ENCODE measurements at places on chromosomes 3 and 15.

- peaks cover 1% of the 10 kb centered on the region for H3K4me1 ChIP-seq
- no peak overlapping the region for H3K27ac ChIP-seq
- DNase-seq, result no peak
- H3K4me3 ChIP-seq, result no peak overlapping the region
Observed at GRCh38 chr3:141250342-141250741, 18.7 kb downstream of the PXYLP1 start.

GRCh38 chr3:29775340-29775739 lies 494.5 kb downstream of the RBMS3 start:
- H3K4me1 ChIP-seq, result no peaks in the 10 kb centered on the region
- DNase-seq, result no peak
- H3K36me3 ChIP-seq, result no peaks in the 10 kb centered on the region

DNA sequence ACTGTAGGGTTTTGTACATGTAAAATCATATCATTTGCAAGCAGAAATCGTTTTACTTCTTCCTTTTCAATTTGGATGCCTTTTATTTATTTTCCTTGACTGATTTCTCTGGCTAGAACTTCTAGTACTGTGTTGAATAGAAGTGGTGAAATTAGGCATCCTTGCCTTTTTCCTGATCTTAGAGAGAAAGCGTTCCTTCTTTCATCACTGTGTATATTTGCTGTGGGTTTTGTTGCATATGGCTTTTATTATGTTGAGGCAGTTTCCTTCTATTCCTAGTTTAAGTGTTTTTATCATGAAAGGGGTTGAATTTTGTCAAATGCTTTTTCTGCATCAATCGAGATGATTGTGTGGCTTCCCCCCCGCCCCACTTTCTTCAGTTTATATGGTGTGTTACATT lies 140.9 kb downstream of the ATG7 start:
- no peak for DNase-seq
- H3K4me1 ChIP-seq, result no peaks in the 10 kb centered on the region
- H3K27ac ChIP-seq, result no peak overlapping the region

GRCh38 chr3:128254066-128254590 lies 100.8 kb downstream of the EEFSEC start:
- H3K27ac ChIP-seq, result no peak overlapping the region
- H3K4me3 ChIP-seq, result no peak overlapping the region
- H3K27me3 ChIP-seq, result no peaks in the 10 kb centered on the region
- DNase-seq, result no peak
- H3K4me1 ChIP-seq, result no peaks in the 10 kb centered on the region

GRCh38 chr3:52217409-52217805 lies 8.0 kb downstream of the TLR9 start:
- peaks cover 73% of the 10 kb centered on the region for H3K4me1 ChIP-seq
- peak overlapping the region; percentile 93 for H3K27ac ChIP-seq
- peak overlapping the region; percentile 59 for H3K4me3 ChIP-seq

DNA sequence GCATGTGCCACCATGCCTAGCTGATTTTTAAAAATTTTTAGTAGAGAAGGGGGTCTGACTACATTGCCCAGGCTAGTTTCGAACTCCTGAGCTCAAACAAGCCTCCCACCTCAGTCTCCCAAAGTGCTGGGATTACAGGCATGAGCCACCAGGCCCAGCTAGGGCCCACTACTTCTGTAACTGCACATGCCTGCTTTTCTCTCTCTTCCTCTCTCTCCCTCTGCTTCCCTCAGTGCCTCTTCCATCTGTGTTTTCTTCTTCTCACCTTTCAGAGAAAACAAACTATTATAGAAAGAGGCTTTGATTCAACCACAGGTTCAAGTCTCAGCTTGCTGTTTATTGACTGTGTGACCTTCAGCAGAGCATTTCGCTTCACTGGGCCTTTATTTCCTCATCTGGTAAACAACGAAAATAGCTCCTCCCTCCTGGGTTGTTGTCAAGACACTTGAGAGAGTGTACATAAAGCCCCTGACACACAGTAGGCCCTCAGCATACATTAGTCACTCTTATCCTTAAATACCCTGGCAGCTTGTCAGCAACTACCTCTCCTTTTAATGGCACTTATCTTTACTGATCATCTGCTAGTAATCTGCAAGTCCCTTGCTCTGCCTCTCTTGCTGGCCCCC lies 10.2 kb downstream of the TADA3 start:
- H3K27ac ChIP-seq, result peak overlapping the region; percentile 63
- no peaks in the 10 kb centered on the region for H3K27me3 ChIP-seq
- H3K4me1 ChIP-seq, result peaks cover 60% of the 10 kb centered on the region
- H3K4me3 ChIP-seq, result no peak overlapping the region

DNA sequence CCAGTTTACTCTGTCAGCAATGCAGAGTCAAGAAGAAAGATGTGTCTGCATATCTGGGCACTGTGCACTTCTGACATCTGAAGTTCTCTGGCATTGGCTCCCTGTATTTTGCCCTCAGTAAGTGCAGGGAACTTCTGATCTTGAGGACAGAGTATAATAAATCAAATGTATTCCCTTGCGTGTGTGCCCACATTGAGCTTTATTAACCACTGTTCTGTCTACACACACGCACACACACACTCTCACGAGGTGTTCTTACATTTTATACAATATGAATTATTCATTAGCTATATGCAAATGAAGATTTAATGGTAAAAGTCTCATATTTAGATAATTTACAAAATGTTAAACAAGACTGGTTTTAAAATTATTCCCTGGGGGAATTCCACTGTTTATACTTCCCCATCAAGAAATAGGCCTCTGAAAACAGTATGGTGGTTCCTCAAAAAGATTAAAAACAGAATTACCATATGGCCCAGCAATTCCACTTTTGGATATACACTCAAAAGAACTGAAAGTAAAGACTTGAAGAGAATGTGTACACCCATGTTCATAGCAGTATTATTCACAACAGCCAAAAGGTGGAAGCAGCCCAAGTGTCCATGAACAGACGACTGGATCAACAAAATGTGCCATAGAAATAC lies 24.6 kb upstream of the ANPEP start:
- DNase-seq, result no peak
- peaks cover 18% of the 10 kb centered on the region for H3K4me1 ChIP-seq
- H3K36me3 ChIP-seq, result peaks cover 18% of the 10 kb centered on the region
- H3K27me3 ChIP-seq, result no peaks in the 10 kb centered on the region
- no peak overlapping the region for H3K4me3 ChIP-seq

DNA sequence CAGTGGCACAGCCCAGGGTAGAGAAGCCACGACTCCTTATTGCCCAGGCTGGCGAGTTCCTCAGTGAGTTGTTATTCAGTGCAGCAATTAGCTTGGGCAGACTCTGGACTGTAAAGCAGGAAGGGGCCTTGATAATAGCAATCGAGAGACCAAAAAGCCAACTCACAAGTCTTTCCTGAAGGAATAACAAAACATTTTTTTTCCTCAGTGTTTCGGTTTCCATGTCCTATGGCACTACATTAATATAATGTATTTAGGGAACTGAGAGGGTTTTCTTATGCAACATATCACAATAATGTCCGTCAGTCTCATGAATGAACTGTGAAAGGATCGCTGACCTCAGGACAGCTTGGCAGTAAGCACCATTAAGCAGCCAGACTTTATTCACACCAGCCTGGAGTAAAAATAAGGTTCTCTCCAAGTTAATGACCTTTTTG lies 248.9 kb upstream of the TBL1XR1 start:
- peaks cover 15% of the 10 kb centered on the region for H3K4me1 ChIP-seq
- H3K27ac ChIP-seq, result no peak overlapping the region
- H3K27me3 ChIP-seq, result no peaks in the 10 kb centered on the region
- DNase-seq, result no peak
- peaks cover 1% of the 10 kb centered on the region for H3K36me3 ChIP-seq
- no peak overlapping the region for H3K4me3 ChIP-seq

GRCh38 chr3:94564247-94564646 lies 501.4 kb downstream of the NSUN3 start:
- no peaks in the 10 kb centered on the region for H3K27me3 ChIP-seq
- no peak overlapping the region for H3K27ac ChIP-seq
- H3K36me3 ChIP-seq, result no peaks in the 10 kb centered on the region
- no peaks in the 10 kb centered on the region for H3K4me1 ChIP-seq
- H3K4me3 ChIP-seq, result no peak overlapping the region

DNA sequence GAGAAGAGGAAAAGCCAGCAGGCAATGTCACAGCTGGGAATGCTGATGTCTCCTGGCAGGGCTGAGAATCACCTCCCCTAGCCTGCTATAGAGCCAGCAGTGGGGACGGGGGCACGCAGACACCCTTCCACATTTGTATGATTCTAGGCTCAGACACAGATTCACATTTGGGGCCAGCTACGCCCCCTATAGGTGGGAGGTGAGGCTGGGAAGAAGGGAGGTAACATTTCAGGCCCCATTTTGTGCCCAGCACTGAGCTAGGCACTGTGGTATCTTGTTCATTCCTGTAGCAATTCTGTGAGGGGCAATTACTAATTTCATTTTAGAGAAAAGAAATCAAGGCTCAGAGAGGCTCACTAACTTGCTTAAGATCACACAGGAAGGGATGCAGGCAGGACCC lies 15.9 kb upstream of the ACAD9 start:
- H3K4me1 ChIP-seq, result no peaks in the 10 kb centered on the region
- DNase-seq, result no peak
- no peak overlapping the region for H3K27ac ChIP-seq
- peaks cover 24% of the 10 kb centered on the region for H3K36me3 ChIP-seq

- no peak overlapping the region for H3K4me3 ChIP-seq
- no peaks in the 10 kb centered on the region for H3K36me3 ChIP-seq
- H3K27ac ChIP-seq, result no peak overlapping the region
Observed at GRCh38 chr3:42839616-42840015, 30.4 kb downstream of the ACKR2 start.

DNA sequence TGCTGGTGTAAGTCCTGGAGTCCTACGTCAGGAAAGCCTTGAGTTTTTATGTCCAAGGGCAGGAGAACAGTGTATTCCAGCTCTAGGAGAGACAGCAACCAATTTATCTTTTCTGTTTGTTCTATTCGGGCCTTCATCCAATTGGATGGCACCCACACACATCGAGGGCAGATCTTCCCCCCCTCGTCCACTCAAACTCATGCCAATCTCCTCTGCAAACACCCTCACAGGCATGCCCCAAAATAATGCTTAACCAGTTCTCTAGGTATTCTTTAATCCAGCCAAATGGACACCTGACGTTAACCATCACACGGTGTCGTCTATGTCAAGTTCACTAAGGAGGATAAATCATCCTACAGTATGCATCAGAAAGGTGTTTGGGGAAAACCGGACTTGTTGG lies 102.5 kb upstream of the TRPM1 start:
- no peaks in the 10 kb centered on the region for H3K36me3 ChIP-seq
- peaks cover 7% of the 10 kb centered on the region for H3K27me3 ChIP-seq
- no peak for DNase-seq
- H3K27ac ChIP-seq, result no peak overlapping the region

GRCh38 chr15:49619226-49619625 lies 1.4 kb downstream of the FAM227B start:
- no peak for DNase-seq
- H3K27ac ChIP-seq, result no peak overlapping the region
- no peak overlapping the region for H3K4me3 ChIP-seq
- H3K27me3 ChIP-seq, result no peaks in the 10 kb centered on the region
- H3K4me1 ChIP-seq, result peaks cover 41% of the 10 kb centered on the region
- peaks cover 13% of the 10 kb centered on the region for H3K36me3 ChIP-seq

DNA sequence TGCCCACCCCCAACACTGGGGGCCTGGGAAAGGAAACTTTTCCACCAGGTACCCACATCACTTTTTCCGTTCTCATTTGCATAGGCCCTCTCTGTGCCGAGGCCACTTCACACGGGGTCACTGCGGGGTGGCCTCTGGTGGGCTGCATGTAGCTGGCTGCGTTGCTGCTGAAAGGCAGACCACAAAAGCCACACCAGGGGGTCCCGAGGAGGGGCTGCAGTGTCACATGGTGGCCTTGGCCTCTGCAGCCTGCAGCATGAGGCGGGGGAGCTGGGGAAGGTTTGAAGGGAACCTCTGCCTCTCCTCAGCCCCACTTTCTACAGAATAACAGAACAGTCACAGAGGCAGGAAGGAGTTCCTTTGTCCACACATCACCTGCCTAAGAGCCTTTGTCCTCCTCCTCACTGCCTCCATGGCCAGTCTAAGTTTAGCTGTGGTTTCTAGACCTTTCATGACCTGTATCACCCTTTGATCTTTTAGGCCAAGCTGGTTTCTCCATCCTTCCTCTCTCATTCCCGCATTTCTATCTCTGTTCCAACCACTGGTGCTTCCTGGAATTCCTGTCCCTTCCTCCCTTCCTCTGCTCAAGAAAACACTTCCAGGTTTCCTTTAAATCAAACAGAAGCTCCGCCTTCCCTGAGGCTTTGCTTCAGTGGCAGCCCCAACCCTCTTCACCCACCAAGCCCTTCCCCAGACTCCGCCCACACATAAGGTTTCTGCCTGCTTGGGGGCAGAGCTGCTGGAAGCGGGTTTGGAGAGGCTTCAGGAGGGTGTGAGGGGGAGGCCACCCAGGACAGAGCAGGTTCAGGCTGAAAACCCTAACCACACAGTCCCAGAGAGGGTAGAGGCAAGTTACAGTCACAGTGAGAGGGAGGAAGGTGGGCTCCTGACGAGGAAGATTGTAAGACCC lies 150.7 kb upstream of the TLE3 start:
- H3K4me1 ChIP-seq, result peaks cover 39% of the 10 kb centered on the region
- no peaks in the 10 kb centered on the region for H3K36me3 ChIP-seq
- no peak overlapping the region for H3K4me3 ChIP-seq
- DNase-seq, result no peak
- no peak overlapping the region for H3K27ac ChIP-seq
- peaks cover 2% of the 10 kb centered on the region for H3K27me3 ChIP-seq

DNA sequence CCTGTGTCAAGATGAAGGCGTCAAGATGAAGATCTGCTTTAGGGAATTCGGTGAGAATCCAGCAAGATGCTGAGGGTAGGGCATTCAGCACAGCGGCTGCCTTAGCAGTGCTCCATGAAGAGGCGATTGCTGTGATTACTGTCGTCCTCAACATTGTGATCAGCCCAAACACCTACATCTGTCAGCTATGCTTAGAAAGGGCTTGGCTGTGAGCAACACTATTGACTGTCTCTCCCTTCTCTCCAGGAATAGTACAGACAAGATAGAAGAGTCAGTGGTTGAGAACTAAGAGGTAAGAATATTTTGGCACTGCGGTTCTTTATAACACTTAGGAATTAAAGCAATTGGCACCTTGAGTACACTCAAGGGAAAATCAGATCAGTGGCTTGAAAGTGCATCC lies 91.3 kb downstream of the THBS1 start:
- no peak overlapping the region for H3K4me3 ChIP-seq
- no peaks in the 10 kb centered on the region for H3K36me3 ChIP-seq
- no peak overlapping the region for H3K27ac ChIP-seq

DNA sequence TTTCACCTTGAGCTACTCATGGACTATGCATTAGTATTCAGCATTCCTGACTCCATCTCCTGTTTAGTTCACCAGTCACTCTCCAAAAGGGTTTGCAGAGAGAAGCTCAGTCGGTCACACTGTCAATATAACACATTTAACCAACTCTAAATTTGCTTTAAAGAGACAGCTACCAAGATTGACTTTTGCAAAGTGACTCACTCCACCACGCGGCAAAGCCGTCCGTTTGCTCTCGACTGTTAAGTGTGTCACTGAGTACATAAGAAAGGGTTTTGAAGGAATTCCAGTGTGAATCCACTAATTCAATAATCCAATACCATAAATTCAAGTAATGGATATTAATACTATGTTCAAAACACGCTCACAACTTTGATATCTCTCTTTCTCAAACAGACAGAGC lies 1006.7 kb upstream of the NR2F2 start:
- no peak for DNase-seq
- no peaks in the 10 kb centered on the region for H3K36me3 ChIP-seq
- no peaks in the 10 kb centered on the region for H3K4me1 ChIP-seq
- peaks cover 44% of the 10 kb centered on the region for H3K27me3 ChIP-seq

GRCh38 chr3:133330522-133330921 lies 69.3 kb upstream of the BFSP2 start:
- no peaks in the 10 kb centered on the region for H3K4me1 ChIP-seq
- H3K27me3 ChIP-seq, result peaks cover 16% of the 10 kb centered on the region
- no peak overlapping the region for H3K4me3 ChIP-seq
- H3K27ac ChIP-seq, result no peak overlapping the region
- DNase-seq, result no peak
